ENCODE measurements at places on chromosomes 16 and 17. TPM values are rescaled to one million over a fixed set of nuclear protein-coding genes. Genes with fewer than 3 reads are reported as not detected.
A peak's percentile ranks its signal among the peaks of the same experiment; 100 is the strongest.

- peaks cover 9% of the 10 kb centered on the region for H3K4me1 ChIP-seq
- H3K27me3 ChIP-seq = peaks cover 41% of the 10 kb centered on the region
- no peak overlapping the region for H3K27ac ChIP-seq
- H3K4me3 ChIP-seq = no peak overlapping the region
- no peak for DNase-seq
Observed at GRCh38 chr17:51427856-51428255, 167.5 kb downstream of the UTP18 start.

DNA sequence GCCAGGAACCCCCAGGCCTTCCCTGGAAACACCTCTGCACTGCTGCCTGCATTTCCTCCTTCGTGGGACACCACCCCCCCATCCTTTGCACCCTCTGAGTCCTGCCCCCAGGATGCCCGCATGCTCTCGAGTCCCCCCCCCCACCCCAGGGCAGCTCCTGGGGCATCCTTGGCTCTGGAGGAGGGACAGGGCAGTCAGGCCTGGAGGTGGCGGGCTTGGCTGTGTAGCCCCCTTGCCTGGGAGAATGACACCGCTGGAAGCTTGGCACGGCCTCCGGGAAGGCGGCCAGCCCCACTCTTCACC, 98.9 kb upstream of the GSE1 start:
- peaks cover 14% of the 10 kb centered on the region for H3K36me3 ChIP-seq
- H3K27me3 ChIP-seq = peaks cover 29% of the 10 kb centered on the region
- peak overlapping the region; percentile 38 for H3K4me3 ChIP-seq

The CCDC154 gene
- 6.1 TPM for total RNA-seq

GRCh38 chr17:1060991-1061390, 64.1 kb downstream of the TIMM22 start:
- H3K4me3 ChIP-seq = no peak overlapping the region
- no peaks in the 10 kb centered on the region for H3K27me3 ChIP-seq
- H3K4me1 ChIP-seq = no peaks in the 10 kb centered on the region
- no peak overlapping the region for H3K27ac ChIP-seq
- peak; percentile 90 for DNase-seq
- peaks cover 28% of the 10 kb centered on the region for H3K36me3 ChIP-seq

GRCh38 chr17:78665952-78666920, 89.0 kb upstream of the DNAH17 start:
- peak; percentile 29 for DNase-seq
- H3K4me3 ChIP-seq = no peak overlapping the region
- H3K36me3 ChIP-seq = peaks cover 30% of the 10 kb centered on the region
- H3K4me1 ChIP-seq = peaks cover 38% of the 10 kb centered on the region
- no peak overlapping the region for H3K27ac ChIP-seq
